ENCODE measurements at places on chromosomes 7 and 10.

DNA sequence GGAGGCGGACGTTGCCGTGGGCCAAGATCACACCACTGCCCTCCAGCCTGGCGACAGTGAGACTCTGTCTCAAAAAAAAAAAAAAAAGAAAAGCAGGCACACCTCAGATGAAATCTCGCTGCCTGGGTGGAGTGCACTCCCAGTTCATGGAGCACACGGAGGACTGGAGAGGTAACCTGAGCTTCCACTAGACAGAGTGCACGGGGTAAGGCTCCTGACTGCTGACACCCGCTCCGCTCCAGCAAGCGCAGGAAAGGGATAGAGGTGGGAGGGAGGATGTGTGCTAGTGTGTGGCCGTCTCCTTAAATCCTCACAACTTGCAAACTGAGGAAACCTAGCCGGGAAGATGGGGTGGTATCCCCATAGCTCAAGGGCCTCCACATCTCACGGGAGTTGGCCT is 50.8 kb downstream of the FAM53B start:
- DNase-seq = peak; percentile 31

DNA sequence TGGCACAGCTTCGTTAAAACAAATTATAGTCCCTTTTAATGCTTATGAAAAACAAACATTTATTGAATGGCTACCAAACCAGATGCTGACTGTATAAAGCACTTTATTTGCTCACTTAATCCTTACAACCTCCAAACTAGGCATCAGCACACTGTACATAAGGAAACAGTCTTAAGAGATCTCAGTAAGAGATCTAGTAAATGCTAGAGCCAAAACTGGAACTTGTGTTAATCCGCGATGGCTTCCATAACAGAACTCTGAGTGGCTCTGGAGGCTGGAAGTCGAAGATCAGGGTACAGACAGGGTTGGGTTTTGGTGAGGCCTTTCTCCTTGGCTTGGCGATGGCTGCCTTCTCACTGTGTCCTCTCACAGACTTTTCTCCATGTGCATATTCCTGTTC is 27.0 kb downstream of the PDZD8 start:
- DNase-seq = no peak

GRCh38 chr10:29604291-29604825 is 30.4 kb downstream of the SVIL start:
- DNase-seq = no peak

DNA sequence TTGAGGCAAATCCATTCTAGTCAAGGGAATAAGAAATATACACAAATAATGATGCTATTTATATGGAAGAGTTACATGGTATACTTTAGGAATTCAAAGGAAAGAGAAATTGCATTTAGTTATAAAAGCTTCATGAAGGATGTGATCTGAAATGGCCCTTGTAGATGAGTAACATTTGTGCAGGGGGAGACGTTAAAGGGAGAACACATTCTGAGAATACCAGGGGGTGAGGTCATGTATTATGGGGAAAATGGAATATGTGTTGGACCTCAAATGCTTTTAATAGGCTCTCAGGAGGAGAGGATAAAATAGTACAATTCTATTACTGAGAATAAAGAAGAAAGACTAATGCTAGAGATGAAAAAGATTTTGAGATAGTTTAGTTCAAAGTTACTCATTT is 122.5 kb upstream of the NOBOX start:
- no peak for DNase-seq

DNA sequence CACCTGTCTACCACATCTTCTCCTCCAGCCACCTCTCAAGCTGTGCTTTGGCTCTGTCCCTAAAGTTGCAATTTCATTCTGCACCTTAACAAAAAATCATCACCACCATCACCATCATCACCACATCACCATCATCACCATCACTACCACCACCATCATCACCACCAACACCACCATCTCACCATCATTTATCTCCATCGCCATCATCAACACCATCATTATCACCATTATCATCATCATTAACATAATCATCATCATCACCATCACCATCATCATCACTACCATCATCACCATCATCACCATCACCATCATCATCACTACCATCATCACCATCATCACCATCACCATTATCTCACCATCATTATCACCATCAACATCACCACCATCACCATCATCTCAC is 245.4 kb downstream of the GRID1 start:
- no peak for DNase-seq

DNA sequence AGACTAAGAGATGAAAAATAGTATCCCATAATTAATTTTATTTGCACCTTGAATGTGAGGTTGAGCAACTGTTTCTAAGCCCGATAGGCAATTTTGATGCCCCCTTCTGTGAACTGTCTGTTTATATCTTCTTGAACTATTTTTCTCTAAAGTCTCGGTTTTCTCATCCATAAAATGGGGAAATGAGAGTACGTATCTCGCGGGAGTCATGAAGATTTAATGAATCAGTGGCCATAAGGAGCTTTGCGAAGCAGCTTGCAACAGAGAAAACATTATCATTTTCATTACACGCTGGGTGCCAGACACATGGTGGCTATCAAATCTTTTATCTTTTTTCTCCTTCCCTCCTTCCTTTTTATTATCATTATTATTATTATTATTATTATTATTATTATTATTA is 108.1 kb upstream of the CARD11 start:
- no peak for DNase-seq

DNA sequence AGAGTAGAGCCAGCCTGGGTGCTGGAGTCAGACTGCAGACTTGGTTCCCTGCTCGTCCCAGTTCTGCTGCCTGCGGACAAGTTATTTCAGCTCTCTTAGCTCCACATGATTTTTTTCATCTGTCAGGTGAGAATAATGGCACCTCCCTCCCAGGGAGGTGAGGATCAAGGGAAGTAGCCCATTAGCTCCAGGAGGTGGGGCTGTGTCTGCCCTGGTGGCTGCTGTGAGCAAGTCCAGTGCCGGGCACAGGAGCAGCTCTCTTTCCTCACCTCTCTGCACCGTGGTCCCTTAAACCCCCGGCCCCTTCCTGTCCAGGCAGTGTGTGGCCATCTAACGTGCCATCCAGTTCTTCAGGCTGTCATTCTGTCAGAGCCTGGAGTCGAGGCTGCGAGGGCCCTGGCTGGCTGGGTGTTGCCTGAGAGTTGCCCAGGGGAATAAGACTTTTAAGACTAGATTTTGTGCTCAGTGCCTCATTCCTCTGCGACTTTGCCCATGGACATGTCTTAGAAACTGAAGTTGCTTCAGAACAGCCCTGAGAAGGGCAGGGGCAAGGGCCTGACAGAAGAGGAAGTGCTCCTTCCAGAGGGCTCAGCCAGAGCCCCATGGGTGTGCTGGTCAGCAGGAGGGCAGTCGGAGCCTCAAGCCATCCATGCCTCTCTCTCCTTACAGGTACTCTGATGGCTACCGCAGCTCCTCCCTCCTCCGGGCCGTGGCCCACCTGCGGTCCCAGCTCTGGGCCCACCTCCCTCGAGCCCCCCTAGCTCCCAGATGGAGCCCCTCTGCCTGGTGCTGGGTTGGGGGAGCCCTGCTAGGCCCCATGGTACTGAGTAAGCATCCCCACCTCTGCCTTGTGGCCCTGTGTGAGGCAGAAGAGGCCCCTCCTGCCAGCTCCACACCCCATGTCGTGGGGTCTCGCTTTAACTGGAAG is 5.0 kb downstream of the ABCB8 start:
- no peak for DNase-seq

DNA sequence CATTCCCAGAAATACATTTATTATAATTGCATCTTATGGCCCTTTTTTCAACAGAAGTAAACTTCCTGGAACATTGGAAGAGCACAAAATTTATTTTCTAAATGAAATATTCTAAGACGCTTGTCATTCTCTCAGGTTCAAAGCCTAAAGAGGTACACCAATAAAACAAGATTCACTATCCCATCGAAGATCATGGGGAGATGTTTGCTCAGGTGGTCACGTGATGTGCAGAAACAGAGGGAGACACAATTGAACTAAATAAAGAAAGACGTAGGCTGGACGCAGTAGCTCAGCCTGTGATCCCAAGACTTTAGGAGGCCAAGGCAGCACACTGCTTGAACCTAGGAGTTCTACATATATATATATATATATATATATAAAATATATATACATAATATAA is 46.0 kb upstream of the TMEM254 start:
- DNase-seq = no peak

- no peak for DNase-seq
Observed at GRCh38 chr10:11335881-11336430, 275.5 kb downstream of the USP6NL start.

DNA sequence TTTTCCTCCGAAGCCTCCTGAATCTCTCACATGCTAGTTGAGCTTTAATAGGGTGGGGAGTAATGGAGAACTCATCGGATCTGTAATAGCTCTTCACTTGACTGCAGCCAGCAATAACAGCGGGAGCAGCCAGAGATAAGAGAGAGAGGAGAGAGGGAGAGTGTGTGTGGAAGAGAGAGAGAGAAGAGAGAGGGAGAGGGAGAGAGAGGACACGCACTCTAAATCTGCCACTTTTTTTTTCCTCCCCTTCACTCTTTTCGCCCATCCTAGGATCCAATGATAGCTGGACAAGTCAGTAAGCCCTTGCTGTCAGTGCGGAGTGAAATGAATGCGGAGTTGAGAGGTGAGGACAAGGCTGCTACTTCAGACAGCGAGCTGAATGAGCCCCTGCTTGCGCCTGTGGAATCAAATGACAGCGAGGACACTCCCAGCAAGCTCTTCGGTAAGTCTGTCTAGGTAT is 107.9 kb downstream of the POU6F2 start:
- no peak for DNase-seq

DNA sequence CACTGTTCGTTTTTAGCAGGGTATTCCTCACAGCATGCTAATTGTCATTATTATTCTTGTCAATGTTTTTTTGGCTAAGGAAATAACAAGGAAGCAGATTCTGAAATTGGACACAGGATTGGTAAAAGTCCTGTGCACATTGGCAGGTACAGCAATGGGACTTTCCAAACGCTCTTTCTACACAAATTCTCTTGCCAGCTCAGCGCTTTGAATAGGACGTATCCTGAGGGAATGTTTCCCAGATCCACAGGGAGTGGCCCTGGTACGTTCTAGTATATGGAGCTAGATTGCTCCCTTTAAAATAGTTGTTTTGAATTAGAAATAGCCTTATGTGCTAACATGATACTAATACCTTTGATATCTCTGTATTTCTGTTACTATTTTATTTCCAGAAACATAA is 82.8 kb upstream of the GRB10 start:
- no peak for DNase-seq

- no peak for DNase-seq
Observed at GRCh38 chr7:8131694-8132605, 130.0 kb downstream of the ICA1 start.

GRCh38 chr10:131252567-131253276 is 58.8 kb downstream of the TCERG1L start:
- DNase-seq = no peak

- peak; percentile 96 for DNase-seq
Observed at GRCh38 chr7:28408960-28409715, 3.2 kb upstream of the CREB5 start.

- no peak for DNase-seq
Observed at GRCh38 chr10:125555743-125556142, 127.2 kb downstream of the TEX36 start.

GRCh38 chr10:22850541-22850940 is 77.3 kb upstream of the ARMC3 start:
- DNase-seq = no peak

DNA sequence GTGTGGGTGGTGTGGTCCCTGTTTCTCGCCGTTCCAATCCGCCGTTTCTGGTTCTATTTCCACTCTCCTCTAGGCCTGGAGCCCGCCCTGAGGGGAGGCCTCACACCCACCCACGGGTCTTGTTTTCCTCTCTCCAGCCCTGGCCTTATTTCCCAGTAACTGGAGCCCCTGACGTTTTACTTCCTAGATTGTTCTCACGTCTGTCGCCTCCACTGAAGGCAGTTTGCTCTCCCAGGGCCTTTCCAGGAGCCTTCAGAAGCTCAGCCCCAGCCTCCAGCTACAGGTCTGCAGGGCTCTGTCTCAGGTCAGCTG is 30.6 kb downstream of the CFAP46 start:
- DNase-seq = no peak

GRCh38 chr7:1130021-1130990 is 29.7 kb downstream of the ZFAND2A start:
- DNase-seq = no peak

DNA sequence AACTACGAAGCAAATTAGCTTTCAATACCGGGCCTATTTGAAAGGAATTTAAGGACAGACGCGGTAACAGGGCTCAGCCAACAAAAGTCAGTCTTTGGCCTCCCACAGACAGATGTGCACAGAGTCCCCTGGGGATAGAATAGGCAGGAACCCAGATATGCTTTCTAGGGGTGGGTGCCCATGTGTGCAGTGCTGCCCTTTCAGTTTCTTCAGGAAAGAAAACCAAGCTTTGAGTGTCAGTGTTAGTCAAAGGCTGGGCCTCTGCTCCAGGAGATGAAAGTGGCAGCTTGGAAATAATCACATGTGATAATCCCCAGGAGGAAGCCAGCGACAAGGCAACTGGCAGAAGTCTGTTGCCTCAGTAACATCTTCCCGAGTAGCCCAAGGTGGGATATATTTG is 43.8 kb upstream of the CSTF2T start:
- DNase-seq = no peak

GRCh38 chr7:143492799-143493739 is 15.4 kb downstream of the TAS2R41 start:
- DNase-seq = no peak

DNA sequence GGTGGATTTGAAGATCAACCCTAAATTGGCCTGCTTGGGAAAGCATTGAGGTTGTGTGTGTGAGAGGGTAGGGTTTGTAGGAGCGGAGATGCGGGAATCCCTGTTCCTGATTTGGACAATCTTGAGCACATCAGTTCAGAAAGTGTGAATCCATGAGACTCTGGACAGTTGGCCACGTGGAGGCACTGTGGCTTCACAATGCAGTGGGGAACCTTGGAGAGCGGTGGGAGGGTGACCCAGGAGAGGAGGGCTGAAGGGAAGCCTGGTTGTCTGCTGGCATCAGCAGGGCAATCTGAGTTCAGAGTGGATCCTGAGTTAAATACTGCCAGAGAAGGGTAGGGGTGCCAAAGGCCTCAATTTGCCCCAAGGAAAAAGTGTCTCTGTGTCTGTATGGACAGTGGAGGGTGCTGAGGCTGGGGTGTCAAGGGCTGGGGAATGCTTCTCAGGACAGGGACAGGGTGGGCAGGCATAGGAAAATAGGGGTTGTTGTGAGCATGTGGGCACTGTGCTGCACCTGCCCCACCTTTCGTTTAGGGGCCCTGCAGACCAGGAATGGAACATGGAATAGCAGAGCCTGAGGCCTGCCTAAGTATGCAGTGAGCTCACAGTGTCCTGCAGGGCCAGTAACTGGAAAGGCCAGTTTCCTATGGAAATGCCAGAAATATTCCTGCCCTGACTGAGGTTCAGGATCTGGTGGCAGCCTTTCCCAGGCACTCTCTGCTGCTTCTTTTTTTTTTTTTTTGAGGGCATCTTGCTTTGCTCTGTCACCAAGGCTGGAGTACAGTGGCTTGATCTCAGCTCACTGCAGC is 162.9 kb upstream of the PRSS58 start:
- DNase-seq = no peak

GRCh38 chr7:5439209-5439571 is 15.6 kb upstream of the TNRC18 start:
- no peak for DNase-seq

GRCh38 chr7:99437946-99438572 is 539 bp downstream of the PTCD1 start:
- DNase-seq = no peak

GRCh38 chr10:18332048-18332447 is 191.8 kb downstream of the CACNB2 start:
- DNase-seq = no peak
